HTR-8/SVneo (cell line): ENCODE measurements at places on chromosomes 5 and 9.

GRCh38 chr9:20512106-20512505 lies 110.2 kb downstream of the MLLT3 start:
- no peak for DNase-seq

DNA sequence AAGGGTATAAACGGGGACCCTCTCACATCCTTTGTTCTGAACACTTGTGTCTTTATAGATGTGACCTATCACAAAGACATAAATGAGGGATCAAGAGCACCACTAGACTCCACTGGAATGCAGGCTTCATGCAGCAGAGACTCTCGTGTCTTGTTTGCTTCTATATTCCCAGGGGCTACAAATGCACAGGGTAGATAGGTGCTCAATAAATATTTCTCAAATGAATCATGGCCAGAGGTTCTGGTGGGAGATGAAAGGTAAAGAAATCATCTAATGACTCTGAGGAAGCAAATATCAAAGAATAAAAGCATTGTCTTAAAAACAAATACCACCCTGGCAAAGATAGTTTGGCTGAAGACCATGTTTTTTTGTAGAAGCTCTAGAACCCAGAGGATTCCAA lies 6.6 kb downstream of the SLC36A3 start:
- DNase-seq = no peak

DNA sequence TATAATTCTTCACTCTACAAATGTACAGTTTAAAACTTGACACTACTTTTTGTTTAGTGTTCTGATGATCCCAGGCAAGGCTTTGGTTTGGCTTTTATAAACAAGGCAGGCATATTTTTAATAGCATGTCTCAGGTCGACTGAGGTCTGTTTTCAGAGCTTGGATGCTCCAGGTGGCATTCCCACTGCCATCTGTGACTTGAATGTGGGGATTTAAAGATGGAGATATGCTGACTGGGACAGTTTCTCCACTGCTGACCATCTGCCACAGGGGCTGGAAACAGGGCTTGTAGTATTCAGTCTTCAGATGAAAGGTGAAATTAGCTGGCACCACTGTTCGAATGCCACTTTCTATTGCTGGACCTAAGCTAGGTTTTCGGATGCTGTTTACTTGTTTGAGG lies 1266.2 kb upstream of the CDH18 start:
- DNase-seq = no peak

GRCh38 chr5:74326571-74327338 lies 313.8 kb downstream of the ENC1 start:
- peak; percentile 81 for DNase-seq

GRCh38 chr5:9655641-9656040 lies 25.5 kb upstream of the TAS2R1 start:
- no peak for DNase-seq

- DNase-seq = no peak
Measured at GRCh38 chr9:131302244-131303075, 12.9 kb downstream of the PLPP7 start.

DNA sequence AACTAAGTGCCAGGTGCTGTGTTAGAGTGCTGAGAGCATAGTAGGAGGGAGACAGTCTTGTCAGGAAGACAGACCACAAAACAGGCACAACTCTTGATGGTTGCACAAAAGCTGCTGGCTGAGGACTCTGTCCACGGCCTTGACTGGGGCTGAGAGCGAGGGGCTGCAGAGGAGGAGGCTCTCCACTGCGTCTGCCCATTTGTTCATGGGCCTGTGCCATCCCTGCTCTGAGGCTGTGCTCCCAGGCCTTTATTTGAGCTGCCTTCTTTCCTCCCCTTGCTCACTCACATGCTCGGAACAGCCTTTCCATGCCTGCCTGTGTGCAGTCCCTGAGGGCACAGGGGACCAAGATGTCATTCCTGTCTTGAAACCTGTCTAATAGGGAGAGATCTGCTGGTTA lies 147.8 kb downstream of the CACNA1B start:
- DNase-seq = no peak

DNA sequence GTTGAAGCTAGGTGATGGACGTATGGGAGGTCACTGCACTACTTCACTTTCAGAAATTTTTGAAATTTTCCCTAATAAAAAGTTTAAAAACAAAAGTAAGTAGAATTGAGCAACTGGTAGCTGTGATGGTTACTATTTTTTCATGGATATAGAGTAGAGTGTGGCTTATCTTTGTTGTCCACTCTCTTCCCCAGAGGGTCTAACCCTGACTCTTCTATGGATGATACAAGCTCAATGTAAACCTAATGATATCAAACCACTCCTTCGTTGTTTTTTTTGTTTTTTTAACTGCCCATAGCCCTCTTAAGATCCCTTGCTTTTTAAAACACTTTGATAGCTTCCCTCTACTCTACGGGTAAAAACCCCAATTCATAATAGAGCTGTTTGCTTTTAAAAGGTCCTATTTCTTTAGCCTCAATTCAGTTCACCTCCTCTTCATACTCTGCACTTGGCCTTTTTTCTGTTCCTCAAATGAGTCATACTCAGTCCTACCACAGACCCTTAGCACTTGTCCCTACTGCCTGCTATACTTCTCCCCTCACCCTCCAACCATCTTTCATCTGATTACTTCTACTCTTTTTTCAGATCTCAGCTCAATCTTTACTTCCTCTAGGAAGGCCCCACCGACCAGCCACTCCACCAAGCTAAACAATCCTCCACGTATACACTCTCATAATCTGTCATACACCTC lies 2.6 kb downstream of the HDAC3 start:
- DNase-seq = no peak

DNA sequence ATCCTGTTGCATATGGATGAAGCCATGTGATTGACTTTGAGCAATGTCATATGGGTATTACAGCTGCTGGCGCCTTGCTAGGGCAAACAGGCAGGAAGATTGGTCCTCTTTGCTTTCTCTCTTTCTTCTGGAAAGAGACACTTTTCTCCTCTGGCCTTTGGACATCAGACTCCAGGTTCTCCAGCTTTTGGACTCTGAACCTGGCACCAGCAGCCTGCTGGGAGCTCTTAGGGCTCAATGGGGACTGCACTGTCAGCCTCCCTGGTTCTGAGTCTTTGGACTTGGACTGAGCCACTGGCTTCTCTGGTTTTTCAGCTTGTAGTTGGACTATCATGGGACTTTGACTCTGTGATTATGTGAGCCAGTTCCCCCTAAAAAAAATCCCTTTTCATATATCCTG lies 34.8 kb upstream of the TENT4A start:
- no peak for DNase-seq

- no peak for DNase-seq
Measured at GRCh38 chr9:103707181-103707580, 386.9 kb upstream of the SMC2 start.

- DNase-seq = no peak
Measured at GRCh38 chr9:84228130-84228720, 112.3 kb downstream of the SLC28A3 start.

GRCh38 chr5:109779036-109779735 lies 89.5 kb downstream of the MAN2A1 start:
- no peak for DNase-seq
